ENCODE measurements at places on chromosomes 5 and 9. TPM values are rescaled to one million over a fixed set of nuclear protein-coding genes. Genes with fewer than 3 reads are reported as not detected.

The PCDHB11 gene
- 4.3 TPM for total RNA-seq

The SLC6A18 gene
- total RNA-seq, result not detected

The ZNF454 gene
- total RNA-seq, result 4.9 TPM

The NUTM2F gene
- total RNA-seq, result not detected

The SRA1 gene
- total RNA-seq, result 21.1 TPM

The TLX3 gene
- total RNA-seq, result not detected

The NR2F1-AS1 gene
- 3.8 TPM for total RNA-seq

The BAAT gene
- 0.66 TPM for total RNA-seq

The GAPVD1 gene
- 27.5 TPM for total RNA-seq

The CTNNA1 gene
- 247 TPM for total RNA-seq

The PFN3 gene
- not detected for total RNA-seq

The STING1 gene
- 19.3 TPM for total RNA-seq

The PIP5KL1 gene
- total RNA-seq, result 0.49 TPM

The GFRA3 gene
- total RNA-seq, result 1.9 TPM

The TRIM41 gene
- total RNA-seq, result 9.5 TPM

The RFESD gene
- 3.9 TPM for total RNA-seq

The GNA14 gene
- 2.1 TPM for total RNA-seq

The CDH6 gene
- total RNA-seq, result 8.0 TPM

The MSX2 gene
- total RNA-seq, result 0.35 TPM

The ALDH1A1 gene
- total RNA-seq, result 24.5 TPM

Measured in muscle of leg (tissue), 16 donors.